ENCODE measurements at places on chromosomes 7 and 10.

DNA sequence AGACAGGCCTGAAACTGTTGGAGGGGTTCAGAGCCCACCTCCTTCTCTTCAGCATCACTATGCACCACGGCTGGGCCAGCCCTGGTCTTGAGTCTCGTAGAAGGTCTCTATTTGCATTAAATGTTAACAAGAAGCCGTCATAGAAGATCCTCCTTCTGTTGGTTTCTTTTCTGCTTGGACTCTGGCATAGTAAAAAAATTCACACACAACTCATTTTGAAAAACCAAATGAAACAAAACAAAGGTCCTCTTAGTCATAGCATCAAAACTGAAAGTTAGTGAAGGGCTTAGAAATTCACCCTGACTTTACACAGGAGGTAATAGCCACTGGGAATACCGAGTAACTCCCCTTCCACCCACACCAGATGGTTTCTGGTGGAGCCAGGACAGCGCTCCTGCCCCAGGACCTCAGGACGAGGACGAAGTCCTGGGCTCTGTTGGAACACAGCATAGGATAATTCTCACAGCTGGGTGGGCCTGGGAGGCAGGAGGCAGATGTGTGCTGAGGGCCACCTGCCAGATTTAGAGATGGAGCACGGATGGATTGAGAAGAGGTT is 248.4 kb upstream of the KLF6 start:
- no peak for DNase-seq

DNA sequence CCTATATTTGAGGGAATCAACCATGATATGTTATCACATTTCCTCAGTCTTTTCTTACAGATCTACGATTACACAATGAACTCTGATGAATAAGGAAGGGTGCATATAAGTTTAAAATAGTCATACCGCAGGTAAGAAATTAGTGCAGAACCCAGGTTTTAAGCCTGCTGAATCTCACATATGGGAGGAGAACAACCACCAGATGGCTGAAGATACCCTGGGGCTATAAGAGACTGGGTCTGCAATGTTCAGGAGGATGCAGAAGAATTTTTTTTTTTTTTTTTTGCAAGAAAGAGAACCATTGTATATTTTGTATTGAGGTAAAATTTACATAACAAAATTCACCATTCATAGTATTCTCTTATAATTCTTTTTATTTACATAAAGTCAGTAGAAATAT is 372.3 kb upstream of the MYO3A start:
- no peak for DNase-seq

DNA sequence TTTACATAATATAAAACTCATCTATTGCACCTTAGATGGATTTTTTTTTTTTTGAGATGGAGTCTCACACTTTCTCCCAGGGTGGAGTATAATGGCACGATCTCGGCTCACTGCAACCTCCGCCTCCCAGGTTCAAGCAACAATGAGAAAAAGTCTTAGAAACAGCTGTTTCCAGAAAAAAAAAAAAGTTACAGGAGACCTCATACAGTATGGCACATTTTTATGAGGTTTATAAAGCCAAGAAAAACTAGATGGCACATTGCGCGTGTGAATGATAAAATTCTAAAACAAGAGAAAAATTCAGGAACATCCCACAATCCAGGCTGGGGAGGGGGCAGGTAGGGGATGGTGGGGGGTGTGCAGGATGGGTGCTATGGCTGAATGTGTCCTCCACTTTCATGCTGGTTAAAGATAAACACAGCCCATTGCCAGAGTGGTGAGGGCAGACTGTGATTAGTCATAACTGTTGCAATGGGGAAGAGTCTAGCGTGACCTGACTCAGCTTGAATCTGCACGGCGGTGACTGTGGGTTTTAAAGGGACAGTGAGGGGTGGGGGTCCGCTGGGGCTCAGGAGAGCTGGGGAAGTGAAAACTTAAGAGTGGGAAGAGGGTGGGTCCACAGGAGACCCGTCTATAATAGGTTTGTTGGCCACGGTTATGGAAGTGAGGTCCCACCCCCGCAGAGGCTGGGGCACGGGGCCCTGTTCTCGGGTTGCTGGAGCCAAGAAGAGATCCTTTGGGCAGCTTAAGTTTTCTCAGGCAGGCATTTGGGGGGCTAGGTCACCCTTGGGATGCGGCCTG is 11.9 kb upstream of the LRRC27 start:
- no peak for DNase-seq

DNA sequence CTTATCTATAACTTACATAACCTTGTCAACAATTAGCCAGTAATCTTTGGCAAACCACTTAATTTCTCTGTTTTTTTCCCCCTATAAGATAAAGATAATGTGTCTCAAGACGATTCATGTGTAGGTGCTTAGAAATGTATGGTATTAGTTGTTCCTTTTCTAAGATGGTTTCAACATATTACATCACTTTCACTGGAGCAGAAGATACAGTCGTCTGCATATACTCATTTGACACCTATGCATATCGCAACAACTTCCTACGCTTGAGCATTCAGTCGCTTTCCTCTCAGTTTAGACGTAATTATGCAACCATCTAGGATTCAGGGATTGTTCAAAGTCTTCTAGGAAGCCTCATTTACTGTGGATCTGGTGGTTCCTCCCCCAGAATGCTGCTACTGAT is 396.7 kb downstream of the PHTF2 start:
- no peak for DNase-seq

- DNase-seq = no peak
These were observed 14.1 kb downstream of the BRI3 start for GRCh38 chr7:98295467-98296192.

DNA sequence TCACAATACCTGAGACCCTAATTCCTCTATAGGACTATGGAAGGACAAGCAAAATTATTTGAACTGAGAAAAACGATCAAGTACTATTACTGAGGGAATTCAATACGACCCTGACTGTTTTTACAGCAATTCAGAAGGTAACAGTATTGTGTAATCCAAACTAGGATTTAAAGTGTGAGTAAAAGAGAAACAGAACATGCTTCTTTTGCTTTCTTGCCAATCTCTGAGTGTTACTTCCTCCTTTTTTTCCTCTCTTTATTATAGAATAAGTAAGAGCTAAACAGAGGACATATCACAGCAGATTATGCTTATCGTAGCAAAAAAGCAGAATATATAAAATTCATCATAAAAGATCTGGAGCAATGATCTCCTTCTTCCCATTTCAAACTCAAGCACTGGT is 292.1 kb downstream of the THSD7A start:
- no peak for DNase-seq

GRCh38 chr7:68918621-68919020 is 679.7 kb upstream of the AUTS2 start:
- DNase-seq = no peak

GRCh38 chr10:37734971-37735370 is 122.4 kb downstream of the ZNF248 start:
- DNase-seq = no peak
